ENCODE measurements at places on chromosomes 3 and 15.

GRCh38 chr3:72728329-72728889, 119.8 kb downstream of the SHQ1 start:
- no peak for DNase-seq

- DNase-seq = no peak
Measured at GRCh38 chr3:23739536-23739935, 66.2 kb upstream of the UBE2E1 start.

DNA sequence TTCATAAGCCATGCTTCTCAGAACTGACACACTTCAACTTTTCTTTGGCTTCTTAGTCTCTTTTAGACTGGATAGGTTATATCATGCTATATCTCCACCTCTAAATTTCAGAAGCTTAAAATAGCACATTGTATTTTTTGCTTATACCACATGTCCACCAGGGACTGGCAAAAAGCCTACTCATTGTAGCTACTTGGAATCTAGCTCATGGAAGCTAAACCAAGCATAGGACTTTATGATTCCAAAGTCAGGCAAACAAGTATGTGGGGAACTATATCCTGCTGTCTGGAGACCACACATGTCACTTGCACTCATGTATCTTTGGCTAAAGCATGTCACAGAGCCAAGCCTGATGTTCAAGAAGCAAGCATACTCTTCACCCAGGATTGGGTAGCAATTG, 245.0 kb upstream of the RASGRP1 start:
- no peak for DNase-seq

DNA sequence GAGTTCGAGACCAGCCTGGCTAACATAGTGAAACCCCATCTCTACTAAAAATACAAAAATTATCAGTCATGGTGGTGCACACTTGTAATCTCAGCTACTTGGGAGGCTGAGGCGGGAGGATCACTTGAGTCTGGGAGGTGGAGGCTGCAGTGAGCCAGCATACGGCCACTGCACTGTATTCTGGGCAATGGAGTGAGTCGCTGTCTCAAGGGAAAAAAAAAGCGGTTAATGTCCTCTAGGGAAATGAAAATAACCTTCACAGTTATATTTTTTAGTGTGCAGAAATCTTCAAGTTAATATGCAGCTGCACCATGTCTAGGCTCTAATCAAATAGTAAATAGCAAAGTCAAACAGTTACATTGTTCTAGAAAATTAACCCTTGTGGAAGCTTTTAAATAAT, 14.8 kb downstream of the CEP19 start:
- no peak for DNase-seq

- DNase-seq = no peak
Measured at GRCh38 chr15:47688573-47689086, 28.7 kb upstream of the SEMA6D start.

DNA sequence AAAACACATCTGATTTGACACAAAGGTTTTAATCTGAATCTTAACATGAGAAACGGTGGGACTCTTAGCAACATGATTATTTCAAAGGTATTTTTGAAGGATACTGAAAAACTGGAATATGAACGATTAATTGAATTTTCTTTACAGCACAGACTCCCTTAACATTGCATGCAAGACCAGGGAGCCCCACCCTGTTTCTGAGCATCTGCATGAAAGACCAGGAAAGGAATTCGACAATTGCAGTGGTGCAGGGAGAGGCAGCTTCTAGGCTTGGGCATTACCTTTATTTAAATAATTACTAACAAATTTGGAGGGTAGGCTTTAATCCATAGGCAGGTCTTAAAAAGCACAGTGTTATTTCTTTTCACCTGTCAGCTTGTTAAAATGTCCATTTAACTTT, 240.6 kb upstream of the TOPAZ1 start:
- DNase-seq = no peak

GRCh38 chr3:135596563-135596962, 369.0 kb upstream of the PPP2R3A start:
- no peak for DNase-seq

DNA sequence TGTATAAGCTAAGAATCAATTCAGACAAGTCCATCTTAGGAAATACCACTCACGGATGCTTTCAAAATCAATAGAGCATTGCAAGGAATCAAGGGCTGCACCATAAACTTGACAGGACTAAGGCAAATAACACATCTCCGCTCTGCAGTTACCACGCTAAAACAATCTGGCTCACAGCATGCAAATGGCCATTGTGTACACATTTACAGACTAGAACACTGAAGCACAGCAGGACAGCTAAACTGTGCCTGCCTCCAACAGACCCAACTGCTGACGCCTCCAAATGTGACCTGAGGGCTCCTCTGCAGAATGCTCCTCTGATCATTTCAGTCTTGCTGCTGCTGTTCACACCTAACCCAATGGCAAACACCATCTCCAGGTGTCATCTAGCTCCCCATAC, 104.3 kb downstream of the MEX3B start:
- no peak for DNase-seq

GRCh38 chr3:9069971-9070370, 106.7 kb upstream of the RAD18 start:
- DNase-seq = no peak

- DNase-seq = no peak
Measured at GRCh38 chr15:51864408-51865056, 35.1 kb downstream of the TMOD3 start.

- no peak for DNase-seq
Measured at GRCh38 chr3:159059395-159059794, 257.5 kb downstream of the MFSD1 start.

GRCh38 chr15:80568298-80568697, 126.8 kb upstream of the ABHD17C start:
- no peak for DNase-seq

- no peak for DNase-seq
Measured at GRCh38 chr3:59138966-59139365, 89.1 kb upstream of the CFAP20DC start.

All from Calu3 (cell line).